Activated T-cell treated with anti-CD3 and anti-CD28 coated beads for 4 hours (primary cell): ENCODE measurements at places on chromosomes 5 and 9.

GRCh38 chr5:12110629-12111028, 206.4 kb upstream of the CTNND2 start:
- DNase-seq: no peak

DNA sequence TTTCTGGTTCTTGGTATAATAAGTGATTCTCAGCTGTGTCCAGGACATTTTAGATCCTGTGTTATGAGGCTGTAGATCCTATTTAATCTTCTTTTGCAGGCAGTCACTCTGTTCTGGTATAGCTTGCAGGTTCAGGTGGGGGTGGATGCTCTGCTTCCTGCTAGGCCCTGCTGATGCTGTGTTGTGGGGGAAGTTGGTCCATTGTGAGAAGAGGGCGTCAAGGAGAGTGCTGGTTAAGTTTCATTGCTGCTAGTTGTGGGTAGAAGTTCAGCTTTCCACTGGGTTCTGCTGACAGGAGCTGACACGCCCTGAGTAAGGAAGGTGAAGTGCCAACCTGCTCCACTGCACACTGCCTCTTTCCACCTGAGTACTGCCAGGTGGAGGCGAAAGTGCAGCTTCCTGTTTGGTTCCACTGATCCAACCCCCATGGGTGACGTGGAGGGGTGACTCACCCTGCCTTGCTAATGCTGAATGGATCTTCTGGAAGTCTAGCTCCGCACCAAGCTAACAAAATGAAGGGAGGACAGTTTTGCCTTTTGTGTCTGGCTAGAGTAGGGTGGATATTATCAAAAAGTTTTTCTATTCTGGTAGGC, 16.3 kb downstream of the NMRK1 start:
- peak; percentile 65 for DNase-seq

GRCh38 chr5:15864536-15865215, 314.9 kb downstream of the MARCHF11 start:
- no peak for DNase-seq

DNA sequence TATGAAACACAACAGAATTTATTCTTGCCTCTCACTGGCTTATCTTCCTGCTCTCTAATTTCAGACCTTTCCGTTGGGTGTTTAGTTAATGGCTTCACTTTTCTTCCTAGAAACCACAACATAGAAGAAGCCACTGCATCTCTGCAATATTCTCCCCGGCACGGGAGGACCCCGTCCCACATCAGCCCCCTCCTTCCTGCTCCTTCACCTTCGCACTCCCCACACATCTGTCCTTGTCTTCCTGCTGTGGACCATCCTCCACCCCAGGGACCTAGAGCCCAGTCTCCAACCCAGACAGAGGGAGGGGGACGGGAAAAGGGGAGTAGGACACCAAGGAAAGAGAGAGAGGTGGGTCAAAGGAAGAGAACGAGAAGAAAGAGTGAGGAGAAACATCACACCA, 1.4 kb downstream of the OR2V1 start:
- no peak for DNase-seq

DNA sequence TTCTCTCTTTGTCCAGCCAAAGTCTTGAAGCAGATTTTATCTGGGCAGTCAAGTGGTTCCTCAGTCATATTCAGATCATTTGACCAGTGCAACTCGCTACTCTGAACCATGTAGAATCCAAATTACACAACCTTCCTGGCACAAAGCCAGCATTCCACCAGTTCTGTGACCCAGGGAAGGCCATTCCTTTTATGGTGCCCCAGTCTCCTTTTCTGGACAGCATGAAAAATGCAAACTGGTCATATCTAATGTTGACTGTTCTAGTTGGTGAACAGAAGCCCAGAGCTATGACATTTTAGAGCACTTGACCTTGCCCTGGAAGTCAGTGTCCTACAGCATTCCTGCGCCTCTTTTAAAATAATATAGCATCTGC, 364.6 kb downstream of the BRINP1 start:
- no peak for DNase-seq

DNA sequence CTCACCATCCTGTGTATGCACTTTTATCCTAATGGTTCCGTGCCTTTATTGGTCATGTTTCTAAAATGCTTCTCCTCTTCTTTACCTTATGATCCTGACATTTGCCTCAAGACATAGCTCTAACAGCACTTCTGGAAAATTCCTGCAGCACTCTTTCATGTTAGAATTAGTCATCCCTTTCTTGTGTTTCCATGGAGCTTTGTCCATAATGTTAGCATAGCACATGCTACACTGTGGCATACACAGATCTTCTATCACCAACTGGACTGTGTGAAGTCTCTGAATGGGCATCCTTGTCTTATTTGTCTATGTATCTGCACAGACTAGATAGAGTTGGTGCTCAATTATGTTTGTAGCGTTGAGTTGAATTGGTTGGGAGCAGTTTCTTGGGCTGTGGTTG, 2.0 kb downstream of the SCGB3A2 start:
- DNase-seq: no peak

DNA sequence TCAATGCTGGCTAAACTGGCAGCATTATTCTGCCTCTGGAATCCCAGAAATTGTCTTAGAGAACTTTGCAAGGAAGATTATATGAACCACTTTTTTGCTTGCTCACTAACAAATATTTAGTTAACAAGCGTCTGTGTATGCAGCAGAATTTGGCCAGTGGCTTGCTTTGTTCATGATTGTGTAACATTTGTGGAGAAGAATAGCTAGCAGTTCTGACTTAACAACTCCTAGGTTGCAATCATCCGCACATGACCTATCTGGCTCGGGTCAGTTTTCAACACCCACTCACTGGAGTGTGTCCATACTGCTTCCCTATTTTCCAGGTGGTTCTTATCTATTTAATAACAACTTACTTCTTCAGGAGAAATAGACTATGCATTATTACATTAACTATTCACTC, 98.5 kb downstream of the SNX18 start:
- no peak for DNase-seq

- no peak for DNase-seq
Measured at GRCh38 chr5:132853790-132854189, 12.5 kb downstream of the GDF9 start.

DNA sequence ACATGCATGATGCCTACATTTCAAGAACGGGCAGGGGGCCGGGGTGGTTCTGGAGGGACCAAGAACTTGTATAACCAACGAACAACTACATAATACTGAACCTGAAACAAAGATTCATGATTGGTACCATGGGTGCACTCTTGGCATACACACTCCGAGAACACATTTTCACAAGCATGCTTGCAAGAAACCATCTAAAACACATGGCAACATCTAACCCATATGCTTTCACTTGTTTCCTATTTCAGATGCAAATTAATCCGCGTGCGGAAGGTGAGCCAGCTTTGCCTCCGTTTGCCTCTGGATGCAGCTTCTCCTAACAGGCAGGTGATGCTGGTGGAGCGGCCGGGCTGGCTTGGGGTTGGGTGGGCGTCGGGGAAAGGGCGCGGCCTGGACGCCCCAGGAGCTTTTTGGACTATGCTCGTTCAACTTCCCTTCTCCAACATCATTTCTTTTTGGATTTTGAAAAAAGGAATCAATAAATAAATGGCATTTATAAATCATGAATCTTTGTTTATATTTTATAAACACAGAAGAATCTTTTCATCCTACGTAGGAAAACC, 12.5 kb upstream of the SEC16A start:
- no peak for DNase-seq

GRCh38 chr5:65030056-65030455, 261.3 kb downstream of the CWC27 start:
- no peak for DNase-seq

DNA sequence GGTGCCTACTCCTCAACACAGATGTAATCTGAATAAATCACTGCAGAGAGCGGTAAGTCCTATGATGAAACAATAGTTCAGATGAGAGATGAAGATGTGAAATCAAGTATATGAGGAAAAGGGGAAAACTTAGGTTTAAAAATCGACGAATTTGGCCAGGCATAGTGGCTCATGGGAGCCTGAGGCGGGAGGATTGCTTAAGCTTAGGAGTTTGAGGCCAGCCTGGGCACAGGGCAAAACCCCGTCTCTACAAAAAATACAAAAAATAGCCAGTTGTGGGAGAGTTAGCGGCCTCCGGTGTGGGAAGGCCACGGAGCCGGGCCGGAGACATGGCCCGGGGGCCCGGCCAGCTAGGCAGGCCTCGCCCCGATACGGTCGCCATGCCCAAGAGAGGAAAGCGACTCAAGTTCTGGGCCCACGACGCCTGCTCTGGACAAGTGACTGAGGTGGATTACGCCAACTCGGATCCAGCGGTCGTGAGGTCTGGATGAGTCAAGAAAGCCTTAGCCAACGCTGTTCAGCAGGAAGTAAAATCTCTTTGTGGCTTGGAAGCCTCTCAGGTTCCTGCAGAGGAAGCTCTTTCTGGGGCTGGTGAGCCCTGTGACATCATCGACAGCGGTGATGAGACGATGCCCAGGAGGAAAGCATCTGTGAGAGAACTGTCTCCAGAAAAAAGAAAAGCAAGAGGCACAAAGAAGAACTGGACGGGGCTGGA, 62.8 kb upstream of the SUB1 start:
- no peak for DNase-seq

DNA sequence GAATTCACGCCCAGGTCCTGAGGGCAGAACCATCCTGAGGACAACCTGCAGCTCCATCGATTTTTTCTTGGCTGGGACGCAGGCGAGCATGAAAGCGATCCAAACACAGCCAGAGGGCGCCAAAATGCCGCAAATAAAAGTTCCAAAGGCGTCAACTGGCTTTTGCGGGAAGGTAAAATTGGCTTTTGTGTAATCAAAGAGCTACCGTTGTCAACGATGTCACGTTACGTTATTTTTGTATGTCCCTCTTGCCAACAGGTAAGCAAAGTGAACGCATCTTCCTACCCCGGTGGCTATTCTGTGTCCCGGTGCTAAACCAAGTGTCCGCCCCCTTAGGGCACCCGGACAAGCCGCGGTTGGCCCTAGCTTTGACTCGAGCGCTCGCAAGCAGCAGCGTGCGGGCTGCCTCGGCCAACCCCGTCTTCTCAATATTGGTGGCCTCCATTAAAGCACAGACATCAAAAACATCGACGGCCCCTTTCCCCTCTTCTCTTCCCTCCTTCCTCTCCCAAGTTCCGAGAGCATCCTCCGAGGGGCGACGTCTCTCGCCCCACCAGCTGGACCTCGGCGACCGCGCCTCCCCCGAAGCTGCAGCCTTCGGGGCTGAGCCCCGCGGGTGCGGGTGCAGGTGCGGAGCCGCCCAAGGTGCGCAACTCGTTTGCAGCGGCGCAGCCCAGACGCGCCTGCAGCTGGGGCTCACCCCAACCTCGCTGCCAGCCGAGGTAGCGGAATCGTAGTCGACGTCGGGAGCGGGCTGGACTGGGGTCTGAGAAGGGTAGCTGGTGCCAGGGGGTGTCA, 1.1 kb upstream of the BASP1 start:
- peak; percentile 14 for DNase-seq

DNA sequence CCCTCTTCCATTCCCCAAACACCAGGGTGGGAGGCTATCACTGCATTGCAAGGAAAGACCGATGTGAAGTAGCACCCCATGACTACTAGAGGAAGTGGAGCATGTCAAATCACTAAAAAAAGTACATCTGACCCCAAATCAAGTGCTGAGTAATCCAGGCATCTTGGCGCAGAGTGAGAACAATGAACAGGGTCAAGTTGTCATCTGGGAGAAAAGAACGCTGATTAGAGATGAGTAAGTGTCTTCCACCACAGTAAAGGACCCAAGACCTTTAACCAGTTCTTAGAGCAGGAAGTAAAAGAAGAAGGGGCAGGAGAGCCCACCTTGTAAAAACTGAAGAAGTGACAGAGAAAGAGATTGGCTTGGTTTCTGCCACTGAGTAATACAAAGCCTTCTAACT, 75.0 kb upstream of the RAD23B start:
- no peak for DNase-seq

DNA sequence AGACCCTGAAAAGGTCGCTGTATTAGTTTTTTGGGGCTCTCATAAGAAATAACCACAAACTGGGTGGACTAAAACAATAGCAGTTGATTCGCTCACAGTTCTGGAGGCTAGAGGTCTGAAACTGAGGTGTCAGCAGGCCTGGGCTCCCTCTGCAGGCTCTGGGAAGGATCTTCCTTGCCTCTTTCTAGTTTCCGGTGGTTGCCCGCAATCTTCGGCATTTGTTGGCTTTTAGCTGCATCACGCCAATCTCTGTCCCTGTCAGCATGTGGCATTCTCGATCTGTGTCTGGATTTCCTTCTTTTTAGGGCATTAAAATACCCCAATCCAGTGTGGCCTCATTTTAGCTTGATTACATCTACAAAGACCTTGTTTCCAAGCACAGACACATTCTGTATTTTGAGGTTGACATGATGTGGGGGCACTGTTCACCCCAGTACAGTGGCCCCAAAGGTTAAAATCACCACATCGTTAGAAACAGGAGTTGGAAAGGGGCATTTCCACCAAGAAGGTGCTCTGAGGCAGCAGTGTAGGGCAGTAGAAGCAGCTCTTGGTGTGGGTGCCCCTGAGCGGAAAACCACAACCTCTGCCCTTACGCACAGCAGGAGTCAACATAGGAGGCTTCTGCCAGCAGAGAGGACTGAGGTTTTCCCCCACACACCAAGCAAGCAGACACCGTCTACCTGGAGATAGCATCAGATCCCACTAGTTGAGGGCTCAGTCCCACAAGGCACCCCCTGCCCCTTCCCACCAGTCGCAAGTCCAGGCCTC, 13.5 kb downstream of the ZNF79 start:
- no peak for DNase-seq

- no peak for DNase-seq
Measured at GRCh38 chr9:129054163-129054851, 17.9 kb downstream of the MIGA2 start.

DNA sequence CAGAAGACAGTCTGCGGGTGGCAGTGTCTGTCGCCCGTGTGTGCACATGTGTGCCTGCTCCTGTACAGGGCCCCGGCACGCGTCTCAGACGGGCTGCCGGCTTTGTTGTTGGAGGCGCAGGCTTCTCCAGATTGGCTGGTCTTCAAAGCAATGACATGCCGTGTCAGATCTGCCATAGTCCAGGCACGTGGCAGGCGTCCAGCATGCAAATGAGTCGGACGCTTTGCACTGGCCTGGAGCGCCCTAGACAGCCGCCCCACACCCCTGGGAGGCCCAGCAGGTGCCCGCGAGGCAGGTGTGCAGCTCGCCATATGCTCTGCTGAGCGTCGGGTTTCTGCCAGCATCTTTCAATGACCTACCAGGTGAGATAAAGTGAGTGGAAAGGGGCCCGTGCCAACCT, 71.5 kb downstream of the GADD45G start:
- no peak for DNase-seq

DNA sequence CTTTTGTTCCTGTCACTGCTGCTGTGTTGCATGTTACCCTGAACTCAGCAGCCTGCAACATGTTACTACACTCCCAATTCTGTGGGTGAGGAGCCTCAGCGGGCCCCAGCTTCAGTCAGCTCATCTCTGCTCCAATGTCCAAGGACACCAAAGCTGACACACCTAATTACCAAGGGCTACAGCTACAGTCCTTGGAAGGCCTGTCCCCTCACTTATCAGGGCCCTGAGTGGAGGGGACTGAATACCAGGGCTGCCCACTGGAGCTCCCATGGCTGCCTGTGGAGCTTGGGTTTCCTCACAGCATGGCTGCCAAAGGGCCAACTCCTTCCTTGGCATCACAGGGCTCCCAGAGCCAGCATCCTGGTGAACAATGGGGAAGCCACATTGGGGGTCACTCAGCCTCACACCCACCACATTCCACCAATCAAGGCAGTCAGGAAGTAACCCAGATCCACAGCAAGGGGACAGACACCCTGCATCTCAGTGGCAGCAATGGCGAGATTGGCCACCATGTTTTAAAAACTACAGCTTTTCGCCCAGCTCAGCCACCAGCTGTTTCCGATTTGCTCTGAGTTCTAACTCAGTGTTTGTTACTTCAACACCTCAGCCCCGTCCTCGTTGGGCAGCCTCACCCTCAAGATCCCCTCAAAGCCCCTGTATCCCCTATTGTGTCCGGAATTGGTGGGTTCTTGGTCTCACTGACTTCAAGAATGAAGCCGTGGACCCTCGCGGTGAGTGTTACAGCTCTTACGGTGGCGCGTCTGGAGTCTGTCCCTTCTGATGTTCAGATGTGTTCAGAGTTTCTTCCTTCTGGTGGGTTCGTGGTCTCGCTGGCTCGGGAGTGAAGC, 18.9 kb downstream of the SEMA4D start:
- DNase-seq: no peak
